ENCODE measurements at places on chromosomes 3 and 15.

- DNase-seq, result no peak
Measured at GRCh38 chr3:71129611-71130431, 453.7 kb downstream of the FOXP1 start.

GRCh38 chr15:76393614-76394013 lies 57.0 kb downstream of the ISL2 start:
- DNase-seq, result no peak

DNA sequence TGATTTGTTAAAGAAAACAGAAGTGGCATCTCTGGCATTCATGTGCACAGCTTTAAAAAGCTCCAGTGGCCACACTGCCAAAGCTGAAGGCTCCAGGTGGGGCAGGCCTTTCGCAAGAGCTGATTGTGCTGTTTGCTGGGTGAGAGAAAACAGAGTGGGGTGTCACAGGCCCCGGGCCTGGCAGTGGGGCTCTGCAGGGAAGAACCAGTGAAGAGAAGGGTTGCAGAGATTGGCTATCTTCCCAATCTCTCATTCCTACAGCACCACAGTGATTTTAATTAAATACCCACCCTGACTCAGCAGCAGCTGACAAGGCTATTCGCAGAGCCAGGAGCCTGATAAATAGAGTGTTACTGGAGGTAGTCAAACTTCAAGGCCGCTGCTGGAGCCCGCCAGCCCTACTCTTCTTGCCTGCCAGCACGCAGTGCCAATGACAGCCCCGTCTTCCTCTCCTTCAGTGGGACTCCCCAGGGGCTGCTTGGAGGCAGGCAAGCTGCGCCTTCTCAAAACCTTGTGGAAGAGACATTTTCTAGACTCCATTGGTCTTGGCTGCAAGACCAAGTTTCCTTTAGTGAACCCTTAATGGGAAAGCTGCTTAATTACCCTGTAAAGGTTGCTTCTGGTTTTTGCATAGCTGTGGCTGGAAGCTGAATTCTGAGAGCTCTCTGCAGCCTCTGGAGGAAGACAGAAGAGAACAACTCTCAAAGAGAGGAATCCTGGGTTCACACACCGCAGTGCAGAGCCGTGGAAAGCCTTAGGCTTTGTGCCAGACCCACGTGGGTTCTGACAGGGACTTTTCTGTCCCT lies 225.8 kb upstream of the SLCO3A1 start:
- no peak for DNase-seq

- no peak for DNase-seq
Measured at GRCh38 chr3:154430014-154430413, at the start of gene GPR149. GPR149 (minus strand) TSS chr3:154430190; CDS start chr3:154429615, 575 bp downstream.

DNA sequence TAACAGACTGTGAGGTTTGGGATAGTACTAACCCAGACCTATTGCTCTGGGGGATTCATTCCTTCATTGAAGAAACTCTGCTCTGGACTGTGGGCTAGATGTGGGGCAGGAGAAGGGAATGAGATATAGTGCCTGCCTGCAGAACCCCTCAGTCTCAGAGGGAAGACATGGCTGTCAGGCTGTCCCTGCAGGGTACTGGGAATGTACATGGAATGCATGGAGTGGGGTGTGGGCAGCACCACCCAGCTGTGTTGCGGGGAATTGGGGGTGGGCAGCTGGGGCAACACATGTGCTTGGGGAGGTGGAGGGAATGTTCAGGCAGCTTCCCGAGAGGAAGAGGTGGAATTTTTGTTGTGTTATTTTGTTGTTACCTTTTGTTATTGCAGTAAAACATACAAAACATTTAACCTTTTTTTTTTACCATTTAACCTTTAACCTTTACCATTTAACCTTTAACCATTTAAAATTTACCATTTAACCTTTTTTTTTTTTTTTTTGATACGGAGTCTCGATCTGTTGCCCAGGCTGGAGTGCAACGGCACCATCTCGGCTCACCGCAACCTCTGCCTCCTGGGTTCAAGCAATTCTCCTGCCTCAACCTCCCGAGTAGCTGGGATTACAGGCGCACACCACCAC lies 7.3 kb downstream of the PAQR5 start:
- DNase-seq, result no peak

GRCh38 chr15:31049682-31050615 lies 51.6 kb downstream of the TRPM1 start:
- no peak for DNase-seq

DNA sequence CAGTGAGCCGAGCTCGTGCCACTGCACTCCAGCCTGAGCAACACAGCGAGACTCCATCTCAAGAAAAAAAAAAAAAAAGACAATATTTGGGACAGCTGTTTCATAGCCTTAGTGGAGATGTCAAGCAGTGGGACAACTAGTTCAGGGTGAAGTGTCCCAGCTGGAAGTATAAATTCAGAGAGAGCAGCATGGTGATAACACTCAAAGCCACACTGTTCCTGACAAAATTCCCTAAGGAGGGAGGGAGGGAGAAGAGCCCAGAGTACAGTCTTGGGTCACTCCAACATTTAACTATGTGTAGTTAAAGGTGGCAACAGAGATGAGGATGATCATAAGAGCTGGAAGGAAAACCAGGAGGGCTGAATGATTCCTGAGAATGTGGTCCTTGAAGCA lies 21.1 kb upstream of the IP6K2 start:
- no peak for DNase-seq

GRCh38 chr3:61186030-61186429 lies 65.2 kb downstream of the FHIT start:
- no peak for DNase-seq

- no peak for DNase-seq
Measured at GRCh38 chr3:102193255-102193654, 241.6 kb upstream of the ZPLD1 start.

- DNase-seq, result no peak
Measured at GRCh38 chr3:138349926-138350665, 1.7 kb downstream of the MRAS start.

- no peak for DNase-seq
Measured at GRCh38 chr3:185760088-185760487, 64.8 kb downstream of the IGF2BP2 start.

DNA sequence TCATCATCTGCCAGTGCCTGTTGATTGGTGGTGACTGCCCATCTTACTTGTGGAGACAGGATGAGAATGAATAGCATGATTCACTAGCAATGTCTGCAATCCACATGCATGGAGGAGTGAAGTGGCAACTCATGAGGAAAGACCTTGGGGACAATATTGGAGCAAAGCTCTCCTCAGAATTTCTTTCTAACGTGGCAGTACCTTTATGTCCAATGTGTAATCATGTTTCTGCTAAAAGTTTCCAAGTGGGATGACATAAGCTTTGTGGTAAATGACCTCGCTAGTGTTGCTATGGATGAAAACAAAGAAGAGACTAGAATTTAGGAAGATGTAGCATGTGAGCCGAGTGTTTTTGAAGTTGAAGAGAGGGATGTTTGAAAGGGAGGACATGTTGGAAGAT lies 117.8 kb downstream of the CPNE4 start:
- no peak for DNase-seq

DNA sequence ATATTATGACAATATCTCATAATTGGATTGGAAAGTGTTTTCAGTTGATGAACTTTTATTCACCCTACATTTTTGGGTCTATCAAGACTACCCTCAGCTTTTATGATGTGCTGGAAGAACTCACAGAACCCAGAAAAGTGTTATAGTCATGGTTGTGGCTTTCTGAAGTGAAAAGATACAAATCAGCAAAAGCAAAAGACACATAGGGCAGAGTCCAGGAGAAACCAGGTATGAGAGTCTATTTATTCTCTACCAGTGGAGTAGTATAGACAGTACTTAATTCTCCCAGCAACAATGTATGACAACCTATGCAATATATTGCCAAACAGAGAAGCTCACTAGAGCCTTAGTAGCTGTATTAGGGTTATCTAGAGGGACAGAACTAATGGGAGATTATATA lies 280.4 kb upstream of the TTC14 start:
- no peak for DNase-seq

- DNase-seq, result peak; percentile 62
Measured at GRCh38 chr3:66303491-66303901, 82.7 kb downstream of the SLC25A26 start.

DNA sequence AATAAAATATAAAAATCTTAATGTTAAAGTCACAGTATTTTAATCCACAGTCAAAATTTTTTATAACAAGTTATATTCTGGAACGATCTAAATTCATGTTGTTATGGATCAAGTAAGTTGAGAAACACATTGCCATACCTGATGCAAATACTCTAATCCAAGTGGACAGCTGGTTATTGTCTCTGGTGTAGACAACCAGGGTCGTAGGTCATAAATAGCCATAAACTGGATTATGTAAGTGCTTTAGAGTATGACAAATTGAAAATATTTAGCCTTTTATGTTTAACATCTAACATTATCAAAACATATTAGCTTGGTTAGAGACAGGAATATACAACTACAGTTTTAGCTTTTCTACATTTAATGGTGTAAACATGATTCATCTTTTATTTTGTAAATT lies 53.0 kb downstream of the PLSCR2 start:
- no peak for DNase-seq

DNA sequence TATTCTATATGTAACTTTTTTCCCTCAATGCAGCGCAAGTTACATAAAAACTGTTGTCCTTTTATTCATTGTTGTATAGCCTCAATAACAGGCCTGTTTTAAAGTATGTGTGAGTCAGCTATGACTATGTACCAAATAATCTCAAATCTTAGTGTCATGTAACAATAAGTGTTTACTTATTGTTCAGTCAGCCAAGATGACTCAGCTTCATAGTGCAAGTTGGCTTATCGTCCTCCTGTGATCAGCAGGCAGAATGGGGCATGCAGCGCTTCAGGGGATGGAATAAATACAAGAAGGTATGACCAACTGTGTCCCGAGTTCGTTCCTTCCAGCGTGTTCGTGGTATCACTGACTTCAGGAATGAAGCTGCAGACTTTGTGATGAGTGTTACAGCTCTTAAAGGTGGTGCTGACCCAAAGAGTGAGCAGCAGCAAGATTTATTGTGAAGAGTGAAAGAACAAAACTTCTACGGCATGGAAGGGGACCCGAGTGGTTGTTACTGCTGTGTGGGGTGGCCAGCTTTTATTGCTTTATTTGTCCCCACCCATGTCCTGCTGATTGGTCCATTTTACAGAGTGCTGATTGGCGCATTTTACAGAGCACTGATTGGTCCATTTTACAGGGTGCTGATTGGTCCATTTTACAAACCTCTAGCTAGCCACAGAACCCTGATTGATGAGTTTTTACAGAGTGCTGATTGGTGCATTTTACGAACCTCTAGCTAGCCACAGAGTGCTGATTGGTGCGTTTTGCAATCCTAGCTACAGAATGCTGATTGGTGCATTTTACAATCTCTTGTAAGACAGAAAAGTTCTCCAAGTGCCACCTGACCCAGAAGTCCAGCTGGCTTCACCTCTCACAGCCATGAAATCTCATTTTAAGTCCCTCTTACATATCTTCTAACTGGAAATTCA lies 1016.0 kb downstream of the MCTP2 start:
- no peak for DNase-seq

DNA sequence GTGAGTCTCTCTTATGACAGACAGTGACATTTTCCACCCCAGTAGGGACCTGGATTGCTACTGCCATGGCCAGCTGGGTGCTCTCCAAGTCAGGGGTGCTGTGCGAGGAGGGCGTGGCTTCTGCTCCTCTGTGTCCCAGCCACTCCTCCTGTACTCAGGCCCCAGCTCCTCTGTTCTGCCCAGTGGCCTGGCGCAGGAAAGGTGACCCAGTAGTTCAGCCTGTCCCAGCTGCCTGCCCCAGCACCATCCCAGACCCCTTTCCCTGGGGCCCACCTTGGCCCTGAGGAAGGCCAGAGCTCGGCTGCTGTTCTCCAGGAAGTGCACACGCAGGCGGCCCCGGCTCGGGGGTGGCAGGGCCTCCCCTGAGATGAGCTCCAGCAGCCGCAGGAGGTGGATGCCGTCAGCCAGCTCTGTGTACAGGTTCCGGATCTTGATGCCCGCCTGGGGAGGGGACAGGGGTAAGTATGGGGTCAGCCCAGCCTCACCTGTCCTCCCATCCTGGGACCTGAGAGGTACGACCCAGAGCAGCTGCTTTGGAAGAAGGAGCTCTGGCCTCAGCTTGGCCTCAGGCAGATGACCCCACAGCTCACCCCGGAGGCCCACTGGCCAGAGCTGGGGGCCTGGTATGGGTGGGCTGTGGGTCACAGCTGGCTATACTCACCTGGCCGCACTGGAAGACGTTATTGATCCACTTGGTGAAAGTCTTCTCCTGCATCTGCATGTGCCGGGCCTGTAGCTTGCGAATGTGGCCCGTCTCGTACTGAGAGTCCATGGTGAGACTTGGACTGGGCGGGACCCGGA lies 1.0 kb downstream of the SPTBN5 start:
- DNase-seq, result peak; percentile 55

DNA sequence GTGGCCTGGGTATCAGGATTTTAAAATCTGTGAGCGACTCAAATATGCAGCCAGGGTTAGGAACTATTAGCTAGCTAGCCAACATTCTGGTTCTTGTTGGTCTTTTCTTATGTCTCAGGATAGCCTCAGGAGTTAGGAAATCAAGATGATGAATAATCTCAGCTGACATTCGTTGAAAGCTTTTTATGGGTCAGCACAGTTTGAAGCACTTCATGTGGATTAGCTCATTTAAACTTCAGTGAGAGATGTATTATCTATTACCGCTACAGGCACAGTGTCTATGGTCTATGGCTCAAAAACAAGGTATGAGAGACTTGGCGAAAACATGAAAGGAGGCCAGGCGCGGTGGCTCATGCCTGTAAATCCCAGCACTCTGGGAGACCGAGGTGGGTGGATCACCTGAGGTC lies 187.5 kb upstream of the THRB start:
- DNase-seq, result no peak

DNA sequence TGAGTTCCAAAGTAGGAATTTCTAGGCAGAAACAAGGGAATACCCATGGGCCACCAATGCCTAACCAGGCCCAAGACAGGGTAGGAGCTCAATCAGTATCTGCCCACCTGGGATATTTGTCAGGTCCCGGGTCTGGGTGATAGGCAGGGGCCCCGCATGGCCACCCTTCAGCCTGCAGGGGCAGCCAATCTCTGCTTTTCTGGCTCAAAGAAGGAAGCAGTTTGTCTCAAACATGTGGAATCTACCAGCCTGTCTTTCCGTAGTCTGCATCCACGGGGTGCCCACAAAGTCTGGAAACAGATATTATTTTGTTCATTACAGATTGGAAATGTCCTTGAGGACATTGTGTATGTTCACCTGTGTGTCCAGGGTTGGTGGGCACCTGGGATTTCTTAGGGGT lies 56.2 kb downstream of the CEMIP start:
- DNase-seq, result no peak

- no peak for DNase-seq
Measured at GRCh38 chr3:15726043-15726442, 71.7 kb downstream of the ANKRD28 start.

DNA sequence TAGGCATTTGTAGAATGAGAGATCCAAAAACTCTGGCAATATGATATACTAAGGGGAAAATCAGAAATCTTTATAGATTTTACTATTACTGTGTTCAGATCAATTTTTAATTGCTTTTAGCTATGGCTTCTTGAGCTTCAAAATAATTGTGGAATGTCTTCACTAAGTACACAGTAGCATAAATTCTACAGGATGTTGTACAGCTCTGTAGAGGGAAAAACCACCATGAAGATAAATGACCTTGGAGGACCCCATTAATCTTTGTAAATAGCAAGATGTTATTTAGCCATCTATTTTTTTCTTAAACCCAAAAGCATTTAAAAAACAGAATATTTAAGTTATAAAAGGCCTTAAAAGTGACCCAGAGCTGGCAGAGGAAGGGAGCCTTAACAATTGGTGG lies 43.9 kb upstream of the FNDC3B start:
- no peak for DNase-seq

GRCh38 chr3:49248840-49249227 lies 28.2 kb downstream of the C3orf62 start:
- DNase-seq, result no peak

GRCh38 chr15:92306663-92307062 lies 87.0 kb upstream of the ST8SIA2 start:
- no peak for DNase-seq

GRCh38 chr15:66078929-66079275 lies 174.6 kb downstream of the MEGF11 start:
- DNase-seq, result no peak

Data from activated T-cell treated with anti-CD3 and anti-CD28 coated beads, Interleukin-2, amount 50 U/mL, for 48 hours (primary cell).